ENCODE measurements at places on chromosomes 11 and 22. TPM values are rescaled to one million over a fixed set of nuclear protein-coding genes. Genes with fewer than 3 reads are reported as not detected.

The IL17REL gene
- total RNA-seq = not detected

The KCNQ1OT1 gene
- total RNA-seq = 2.3 TPM

The CHRM1 gene
- total RNA-seq = not detected

The SCGB1A1 gene
- not detected for total RNA-seq

The BTG4 gene
- total RNA-seq = not detected

The KRTAP5-8 gene
- not detected for total RNA-seq

The CLTCL1 gene
- total RNA-seq = 5.1 TPM

The C11orf21 gene
- total RNA-seq = not detected

Measured in aortic smooth muscle cell (primary cell).